ENCODE measurements at places on chromosomes 3 and 15.
A peak's percentile ranks its signal among the peaks of the same experiment; 100 is the strongest.

GRCh38 chr3:7315037-7315436 lies 454.1 kb downstream of the GRM7 start:
- no peak for DNase-seq

DNA sequence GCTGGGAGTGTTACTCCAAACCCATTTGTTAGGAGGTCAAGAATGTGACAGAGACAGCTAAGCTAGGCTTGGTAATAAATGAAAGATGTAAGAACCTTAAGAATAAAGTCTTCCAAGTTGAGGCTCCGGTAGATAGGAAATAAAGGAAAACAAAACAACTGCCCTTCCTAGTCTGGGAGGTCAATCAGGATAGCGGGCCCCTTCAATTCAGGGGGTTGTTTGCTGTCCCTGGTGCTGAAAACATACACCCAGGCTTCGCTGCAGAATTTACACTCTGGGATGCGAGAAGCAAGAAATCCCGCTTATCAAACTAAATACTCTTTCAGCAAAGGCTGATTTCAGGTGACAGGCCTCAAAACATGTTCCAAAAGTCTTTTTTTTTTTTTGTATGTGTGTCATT lies 393.4 kb downstream of the NTRK3 start:
- no peak for DNase-seq

GRCh38 chr3:23650371-23651140 lies 155.2 kb upstream of the UBE2E1 start:
- DNase-seq: peak; percentile 90

GRCh38 chr3:59880717-59881116 lies 830.9 kb upstream of the CFAP20DC start:
- DNase-seq: no peak

- peak; percentile 42 for DNase-seq
Measured at GRCh38 chr3:183895296-183895695, 10.6 kb upstream of the PARL start.

- DNase-seq: no peak
Measured at GRCh38 chr3:186451371-186451770, 89.3 kb upstream of the DGKG start.

DNA sequence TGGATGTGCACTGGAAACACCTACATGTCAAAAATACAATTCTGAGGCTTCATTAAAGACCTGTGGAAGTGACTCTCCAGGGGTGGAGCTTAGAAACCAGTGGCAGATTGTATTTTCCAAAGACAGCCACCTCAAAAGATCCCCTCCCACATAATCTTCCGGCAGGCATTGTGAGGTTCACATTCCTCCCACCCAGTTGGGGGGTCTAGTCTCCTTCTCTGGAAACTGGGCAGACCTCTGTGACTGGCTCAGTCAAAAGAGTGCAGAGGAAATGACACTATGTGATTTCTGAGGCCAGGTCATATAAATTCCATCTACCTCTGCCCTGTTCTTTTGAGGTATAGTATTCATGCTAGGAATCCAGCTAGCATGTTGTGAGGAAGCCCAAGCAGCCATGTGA lies 1.9 kb upstream of the CFAP92 start:
- DNase-seq: no peak

- DNase-seq: no peak
Measured at GRCh38 chr3:182116386-182116785, 404.7 kb downstream of the SOX2 start.

DNA sequence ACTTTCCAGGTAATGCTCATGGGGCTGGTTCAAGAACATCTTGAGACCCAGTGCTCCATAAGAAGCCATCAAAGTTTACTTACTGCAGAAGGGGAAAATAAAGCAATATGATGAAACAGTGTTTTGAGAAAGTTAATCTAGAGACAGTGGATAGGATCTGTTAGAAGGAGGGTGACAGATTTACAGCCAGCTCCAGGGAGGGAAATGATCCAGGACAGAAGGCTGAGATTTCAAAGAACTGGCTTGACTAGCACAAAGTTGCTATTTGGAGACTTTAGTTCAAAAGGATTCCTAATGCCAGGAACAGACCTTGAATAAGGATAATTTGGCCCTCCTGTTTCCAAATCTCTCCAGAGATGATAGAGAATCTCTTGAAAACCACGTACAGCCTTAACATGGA lies 166.5 kb upstream of the NECTIN3 start:
- DNase-seq: no peak

DNA sequence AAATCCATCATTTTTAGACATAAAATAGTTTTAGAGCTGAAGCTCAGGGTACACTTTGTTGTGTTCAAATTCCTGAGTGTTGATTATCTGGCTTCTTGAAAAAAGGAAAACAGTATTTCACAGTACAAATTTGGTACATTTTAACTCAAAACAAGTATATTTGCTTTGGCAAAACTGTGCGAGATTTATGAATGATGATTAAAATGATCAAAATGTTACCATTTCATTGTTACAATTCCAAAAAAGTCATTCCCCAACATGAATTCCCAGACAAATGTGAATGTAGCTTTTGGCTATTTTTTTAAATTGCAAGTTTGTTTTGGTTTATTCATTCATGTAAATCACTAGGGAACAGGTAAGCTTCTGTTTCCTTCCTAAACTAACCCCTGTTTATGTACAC lies 347.4 kb upstream of the DCBLD2 start:
- no peak for DNase-seq

DNA sequence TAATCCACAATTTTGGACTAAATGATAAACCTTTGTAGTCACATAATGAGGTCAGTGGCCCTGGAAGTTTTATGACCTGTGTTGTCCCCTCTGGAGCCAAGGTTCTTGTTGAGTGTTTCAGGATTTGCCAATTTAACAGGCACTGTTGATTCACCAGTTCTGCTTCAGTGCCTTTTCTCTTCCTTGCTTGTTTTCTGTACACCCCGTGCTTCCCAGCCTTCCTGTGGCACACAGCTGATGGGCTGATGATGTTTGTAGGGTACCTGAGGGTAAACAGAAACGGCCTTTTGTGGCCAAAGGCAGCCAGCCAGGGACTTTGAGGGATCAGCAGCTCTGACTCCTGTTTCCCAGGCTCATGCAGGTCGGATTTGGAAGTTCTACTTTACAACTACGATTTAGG lies 13.3 kb downstream of the GYG1 start:
- DNase-seq: no peak

DNA sequence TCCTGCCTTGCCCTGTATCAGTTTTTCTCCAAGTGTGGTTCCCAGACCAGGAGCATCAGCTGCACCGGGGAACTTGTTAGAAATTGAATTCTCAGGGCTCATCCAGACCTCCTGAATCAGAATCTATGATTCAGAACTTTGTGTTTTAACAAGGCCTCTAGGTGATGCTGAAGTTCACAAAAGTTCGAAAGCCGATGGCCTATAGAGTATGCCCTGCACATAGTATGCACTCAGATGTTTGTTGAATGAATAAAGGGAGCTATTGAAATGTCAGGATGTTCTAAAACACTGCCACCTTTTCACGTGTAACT lies 664 bp upstream of the LARP6 start:
- DNase-seq: no peak

- no peak for DNase-seq
Measured at GRCh38 chr15:37764733-37765191, 169.7 kb upstream of the TMCO5A start.

DNA sequence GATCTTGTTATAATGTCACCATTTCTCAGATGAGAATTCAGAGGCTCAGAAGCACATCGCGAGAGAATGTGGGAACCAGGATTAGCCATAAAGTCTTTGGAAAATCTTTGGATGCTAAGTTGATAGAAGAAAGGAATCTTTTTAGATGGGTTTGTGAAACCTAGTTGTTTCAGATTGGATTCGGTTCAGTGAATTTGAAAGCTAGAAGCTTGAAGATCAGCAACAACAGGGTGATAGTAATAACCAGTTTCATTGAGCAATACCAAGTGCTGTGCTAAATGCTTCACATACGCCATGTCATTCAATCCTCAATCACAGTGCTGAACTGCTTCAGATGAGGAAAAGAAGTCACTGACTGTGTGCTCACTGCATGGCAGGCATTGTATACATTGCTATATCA lies 47.4 kb upstream of the MITF start:
- no peak for DNase-seq

- no peak for DNase-seq
Measured at GRCh38 chr3:13951184-13951583, 71.3 kb upstream of the WNT7A start.

DNA sequence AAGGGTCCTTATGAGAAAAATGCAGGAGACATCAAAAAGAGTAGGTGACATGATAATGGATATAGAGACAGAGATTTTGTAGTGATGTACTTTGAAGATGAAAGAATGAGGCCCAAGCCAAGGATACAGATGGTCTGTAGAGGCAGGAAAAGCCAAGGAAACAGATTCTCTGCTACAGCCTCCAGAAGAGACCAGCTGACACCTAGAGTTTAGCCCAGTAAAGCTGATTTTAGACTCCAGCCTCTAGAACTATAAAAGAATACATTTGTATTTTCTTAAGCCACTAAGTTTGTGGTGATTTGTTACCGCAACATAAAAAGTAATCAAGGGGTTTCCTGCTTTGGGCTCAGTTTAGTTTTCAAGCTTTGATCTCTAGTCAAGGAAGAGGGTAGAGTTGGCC lies 64.8 kb downstream of the STRIT1 start:
- DNase-seq: no peak

- DNase-seq: no peak
Measured at GRCh38 chr3:194376241-194376560, 6.7 kb upstream of the LRRC15 start.

- DNase-seq: no peak
Measured at GRCh38 chr15:49174902-49175301, 4.9 kb downstream of the GALK2 start.

DNA sequence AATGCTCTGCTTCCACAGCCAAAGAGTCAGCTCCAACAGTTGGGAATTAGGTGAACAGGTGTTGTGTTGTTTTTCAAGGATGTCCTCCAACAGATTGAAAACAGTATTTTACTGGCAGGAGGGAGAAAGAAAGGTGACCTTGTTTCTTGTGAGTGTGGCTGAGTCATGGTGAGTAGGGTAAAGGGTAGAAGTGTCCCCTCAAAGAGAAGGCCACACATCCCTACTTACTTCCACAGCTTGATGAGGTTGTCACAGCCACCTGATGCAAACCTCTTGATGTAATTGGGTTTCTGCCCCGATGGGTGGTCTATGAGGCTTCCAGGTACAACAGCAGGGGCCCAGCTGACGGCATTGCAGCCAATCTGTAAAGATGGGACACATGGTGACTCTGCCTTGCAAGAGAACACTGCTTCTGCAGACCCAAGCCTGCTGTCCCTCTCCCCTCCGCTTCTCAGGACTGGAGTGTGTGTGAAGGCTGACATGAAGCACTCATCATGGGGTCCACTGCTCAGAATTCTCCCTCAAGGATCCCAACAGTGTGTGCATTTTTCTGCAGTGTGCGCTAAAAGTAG lies 12.7 kb upstream of the GHRL start:
- DNase-seq: no peak

GRCh38 chr3:133880886-133881455 lies 14.7 kb downstream of the RAB6B start:
- no peak for DNase-seq

- no peak for DNase-seq
Measured at GRCh38 chr3:37545479-37545878, 316.2 kb upstream of the CTDSPL start.

All from Panc1 (cell line).